ENCODE measurements at places on chromosomes 3 and 15.

DNA sequence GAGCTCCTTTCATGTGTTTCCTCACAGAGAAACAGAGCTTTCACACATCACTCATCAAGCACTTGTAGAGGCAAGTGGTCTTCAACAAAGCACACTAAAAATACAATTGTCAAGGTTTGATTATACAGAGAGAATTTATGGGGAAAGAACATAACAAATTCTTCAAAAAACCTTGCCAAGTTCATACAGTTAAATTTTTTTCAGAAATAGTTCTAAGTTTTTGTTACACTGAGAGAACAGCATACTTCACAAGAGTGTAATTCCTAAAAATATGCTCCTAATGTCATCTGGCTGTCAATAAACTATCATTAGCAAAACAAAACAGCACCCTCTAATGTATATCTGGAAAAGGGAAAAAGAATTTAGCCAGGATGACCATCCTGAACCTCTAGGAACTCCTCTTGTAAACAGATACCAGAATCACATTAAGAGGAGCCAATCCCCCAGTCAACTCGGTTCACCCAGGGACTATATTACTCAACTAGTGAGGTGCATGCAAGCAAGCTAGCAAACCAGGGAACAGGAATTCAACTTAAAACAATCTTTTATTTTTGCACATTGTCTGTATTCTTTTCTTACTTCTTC, 63.3 kb downstream of the RAD18 start:
- no peak overlapping the region for H3K4me3 ChIP-seq
- H3K27me3 ChIP-seq, result no peaks in the 10 kb centered on the region
- no peak for DNase-seq
- no peaks in the 10 kb centered on the region for H3K4me1 ChIP-seq
- H3K36me3 ChIP-seq, result no peaks in the 10 kb centered on the region

DNA sequence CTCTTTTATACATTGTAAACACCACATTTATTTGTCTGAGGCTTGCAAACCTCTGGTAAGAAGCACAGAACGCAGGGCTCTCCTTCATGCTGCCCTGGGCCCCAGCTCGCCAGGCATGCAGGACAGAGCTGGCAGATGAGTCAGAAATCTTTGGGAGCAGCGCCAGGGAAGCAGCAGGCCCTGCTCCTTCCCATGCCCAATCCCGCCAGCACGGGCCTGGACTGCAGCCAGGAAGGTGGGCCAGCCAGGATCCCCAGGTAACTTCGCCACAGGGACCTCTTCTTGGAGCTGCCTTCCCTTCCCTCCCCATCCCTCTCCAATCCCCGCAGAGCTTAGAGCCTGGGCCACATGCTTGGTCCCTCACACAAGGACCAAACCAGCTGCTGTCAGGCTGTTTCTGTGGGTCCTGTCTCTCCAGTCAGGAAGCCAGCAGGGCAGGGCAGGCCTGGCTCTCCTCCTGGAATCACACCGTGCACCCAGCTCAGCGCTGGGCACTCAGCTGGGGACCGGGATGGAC, 8.8 kb downstream of the STOML1 start:
- peaks cover 35% of the 10 kb centered on the region for H3K4me1 ChIP-seq
- H3K4me3 ChIP-seq, result no peak overlapping the region
- peak; percentile 70 for DNase-seq
- peak overlapping the region; percentile 95 for H3K27ac ChIP-seq
- H3K36me3 ChIP-seq, result no peaks in the 10 kb centered on the region

- H3K27ac ChIP-seq, result no peak overlapping the region
- DNase-seq, result peak; percentile 43
- no peaks in the 10 kb centered on the region for H3K36me3 ChIP-seq
Observed at GRCh38 chr15:77533578-77534430, 98.9 kb downstream of the LINGO1 start.

GRCh38 chr3:5429517-5429890, 242.0 kb downstream of the EDEM1 start:
- H3K4me3 ChIP-seq, result no peak overlapping the region
- no peak overlapping the region for H3K27ac ChIP-seq
- no peaks in the 10 kb centered on the region for H3K36me3 ChIP-seq

DNA sequence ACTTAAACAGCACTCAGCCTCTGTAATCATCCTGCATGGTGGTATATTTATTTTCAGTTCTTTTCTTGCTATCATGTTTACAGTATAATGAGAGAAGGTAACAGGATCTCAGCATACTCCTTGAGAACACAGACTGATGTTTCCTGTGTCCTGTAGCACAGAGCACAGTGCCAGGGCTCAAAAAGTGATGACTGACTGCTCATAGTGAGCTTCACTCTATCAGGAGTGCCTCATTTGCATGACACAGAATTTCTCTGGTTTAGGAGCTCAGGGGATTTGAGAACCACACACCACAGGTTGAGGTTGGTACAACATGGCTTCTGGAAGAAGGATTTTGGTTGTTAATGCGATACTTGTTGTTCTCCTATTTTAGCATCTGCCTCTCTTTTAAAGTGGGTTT, 68.5 kb upstream of the SLC2A2 start:
- H3K27me3 ChIP-seq, result no peaks in the 10 kb centered on the region
- H3K4me3 ChIP-seq, result no peak overlapping the region
- no peak overlapping the region for H3K27ac ChIP-seq
- peaks cover 16% of the 10 kb centered on the region for H3K4me1 ChIP-seq
- DNase-seq, result no peak

- peaks cover 23% of the 10 kb centered on the region for H3K4me1 ChIP-seq
- no peak overlapping the region for H3K4me3 ChIP-seq
- DNase-seq, result peak; percentile 33
- H3K27me3 ChIP-seq, result no peaks in the 10 kb centered on the region
- H3K36me3 ChIP-seq, result no peaks in the 10 kb centered on the region
- peak overlapping the region; percentile 58 for H3K27ac ChIP-seq
Observed at GRCh38 chr3:11477407-11477911, 166.3 kb downstream of the VGLL4 start.

GRCh38 chr3:9308298-9308990, 54.4 kb upstream of the THUMPD3 start:
- no peak overlapping the region for H3K4me3 ChIP-seq
- no peaks in the 10 kb centered on the region for H3K4me1 ChIP-seq
- no peak overlapping the region for H3K27ac ChIP-seq
- DNase-seq, result no peak
- no peaks in the 10 kb centered on the region for H3K36me3 ChIP-seq

- no peak for DNase-seq
- no peaks in the 10 kb centered on the region for H3K36me3 ChIP-seq
- no peaks in the 10 kb centered on the region for H3K4me1 ChIP-seq
- no peak overlapping the region for H3K27ac ChIP-seq
- H3K4me3 ChIP-seq, result no peak overlapping the region
Observed at GRCh38 chr3:7700977-7701376, 800.6 kb upstream of the LMCD1 start.

GRCh38 chr3:70880421-70880820, 568.0 kb upstream of the MDFIC2 start:
- no peaks in the 10 kb centered on the region for H3K27me3 ChIP-seq
- no peak overlapping the region for H3K27ac ChIP-seq
- no peak for DNase-seq
- H3K36me3 ChIP-seq, result no peaks in the 10 kb centered on the region

GRCh38 chr15:42578984-42579537, 3.7 kb downstream of the STARD9 start:
- no peak overlapping the region for H3K4me3 ChIP-seq
- H3K4me1 ChIP-seq, result peaks cover 4% of the 10 kb centered on the region
- H3K36me3 ChIP-seq, result no peaks in the 10 kb centered on the region
- no peak overlapping the region for H3K27ac ChIP-seq
- no peaks in the 10 kb centered on the region for H3K27me3 ChIP-seq

DNA sequence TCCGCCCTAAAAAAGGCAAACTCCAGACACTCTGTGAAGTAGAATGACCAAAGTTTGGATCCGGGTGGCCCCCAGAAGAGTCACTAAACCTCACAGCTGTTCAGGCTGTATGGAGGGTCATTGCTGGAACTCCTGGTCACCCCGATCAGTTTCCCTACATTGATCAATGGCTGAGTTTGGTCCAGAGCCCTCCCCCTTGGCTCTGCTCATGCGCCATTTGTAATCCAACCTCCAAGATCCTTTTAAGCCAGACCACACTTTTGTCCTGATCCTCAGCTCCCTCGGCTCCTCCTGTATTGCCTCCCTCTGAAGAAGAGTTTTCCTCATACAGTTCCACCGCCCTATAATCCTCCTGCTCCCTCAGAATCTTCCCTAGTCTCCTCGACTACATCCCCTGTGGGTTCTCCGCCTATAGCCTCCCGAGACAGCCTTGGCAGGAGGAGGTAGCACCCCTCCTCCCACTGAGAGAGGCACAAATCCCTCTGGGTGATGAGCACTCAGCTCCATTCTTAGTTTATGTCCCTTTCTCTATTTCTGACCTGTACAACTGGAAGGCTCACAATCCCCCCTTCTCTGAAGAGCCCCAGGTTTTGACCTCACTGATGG, 42.2 kb downstream of the ZBTB11 start:
- no peak overlapping the region for H3K4me3 ChIP-seq
- no peak for DNase-seq
- H3K27me3 ChIP-seq, result no peaks in the 10 kb centered on the region
- H3K4me1 ChIP-seq, result no peaks in the 10 kb centered on the region

DNA sequence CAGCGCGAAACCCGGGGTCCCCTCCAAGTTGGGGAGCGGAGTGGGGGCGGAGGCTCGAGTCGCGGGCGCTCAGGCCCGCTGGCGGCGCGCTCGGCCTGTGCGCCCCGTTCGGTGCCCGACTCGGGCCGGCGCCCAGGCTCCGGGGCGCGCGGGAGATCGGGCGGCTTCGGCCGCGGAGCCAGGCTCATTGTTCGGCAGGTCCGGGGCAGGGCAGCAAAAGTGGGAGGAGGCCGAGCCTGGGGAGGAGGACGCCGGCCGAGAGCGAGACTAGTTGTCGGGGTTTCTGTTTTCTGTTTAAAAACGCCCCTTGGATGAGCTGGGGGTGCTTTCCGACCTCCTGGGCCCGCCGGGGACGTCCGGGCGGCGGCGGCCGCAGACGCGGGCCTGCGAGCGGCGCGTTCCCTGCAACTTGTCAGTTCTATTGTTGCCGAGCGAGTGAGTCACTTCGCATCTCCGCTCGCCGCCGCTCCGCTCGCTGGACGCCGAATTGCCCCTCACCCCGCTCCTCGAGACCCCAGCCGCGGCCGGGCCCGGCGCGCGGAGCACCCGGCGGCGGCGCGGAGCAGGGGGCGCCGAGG, 676 bp downstream of the TCF12 start:
- peak overlapping the region; percentile 99 for H3K27ac ChIP-seq
- no peaks in the 10 kb centered on the region for H3K27me3 ChIP-seq
- peak; percentile 71 for DNase-seq
- no peaks in the 10 kb centered on the region for H3K36me3 ChIP-seq
- peaks cover 1% of the 10 kb centered on the region for H3K4me1 ChIP-seq

- H3K4me3 ChIP-seq, result peak overlapping the region; percentile 53
- H3K27ac ChIP-seq, result peak overlapping the region; percentile 95
- no peaks in the 10 kb centered on the region for H3K36me3 ChIP-seq
- no peaks in the 10 kb centered on the region for H3K27me3 ChIP-seq
- peaks cover 6% of the 10 kb centered on the region for H3K4me1 ChIP-seq
- peak; percentile 89 for DNase-seq
Observed at GRCh38 chr3:36907911-36908646, 36.8 kb downstream of the TRANK1 start.

DNA sequence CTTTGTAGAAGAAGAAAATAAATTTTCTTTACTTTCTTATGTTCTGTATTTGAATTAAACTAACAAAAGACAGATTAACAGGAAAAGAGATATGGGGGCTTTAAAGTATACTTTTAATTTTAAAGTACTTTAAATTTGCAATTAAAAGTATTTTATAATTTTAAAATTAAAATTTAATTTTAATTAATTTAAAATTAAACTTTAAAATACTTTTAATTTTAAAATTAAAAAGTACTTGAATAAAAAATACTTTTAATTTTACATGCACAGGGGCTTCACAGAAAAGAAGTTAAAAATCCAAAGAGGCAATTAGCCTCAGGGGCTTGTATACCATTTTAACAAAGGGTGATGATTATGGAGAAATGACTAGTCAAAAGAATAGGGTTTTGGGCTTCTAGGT, 420.5 kb upstream of the TGFBR2 start:
- no peak for DNase-seq
- H3K27me3 ChIP-seq, result no peaks in the 10 kb centered on the region
- no peak overlapping the region for H3K27ac ChIP-seq
- no peaks in the 10 kb centered on the region for H3K36me3 ChIP-seq
- no peaks in the 10 kb centered on the region for H3K4me1 ChIP-seq

- peaks cover 4% of the 10 kb centered on the region for H3K4me1 ChIP-seq
- no peaks in the 10 kb centered on the region for H3K27me3 ChIP-seq
- H3K36me3 ChIP-seq, result no peaks in the 10 kb centered on the region
- H3K27ac ChIP-seq, result no peak overlapping the region
- no peak overlapping the region for H3K4me3 ChIP-seq
Observed at GRCh38 chr3:14256561-14257342, 78.1 kb downstream of the LSM3 start.

GRCh38 chr3:141407047-141407446, 38.7 kb downstream of the ZBTB38 start:
- H3K27ac ChIP-seq, result no peak overlapping the region
- peaks cover 19% of the 10 kb centered on the region for H3K4me1 ChIP-seq
- H3K4me3 ChIP-seq, result no peak overlapping the region
- no peaks in the 10 kb centered on the region for H3K27me3 ChIP-seq
- DNase-seq, result peak; percentile 25

DNA sequence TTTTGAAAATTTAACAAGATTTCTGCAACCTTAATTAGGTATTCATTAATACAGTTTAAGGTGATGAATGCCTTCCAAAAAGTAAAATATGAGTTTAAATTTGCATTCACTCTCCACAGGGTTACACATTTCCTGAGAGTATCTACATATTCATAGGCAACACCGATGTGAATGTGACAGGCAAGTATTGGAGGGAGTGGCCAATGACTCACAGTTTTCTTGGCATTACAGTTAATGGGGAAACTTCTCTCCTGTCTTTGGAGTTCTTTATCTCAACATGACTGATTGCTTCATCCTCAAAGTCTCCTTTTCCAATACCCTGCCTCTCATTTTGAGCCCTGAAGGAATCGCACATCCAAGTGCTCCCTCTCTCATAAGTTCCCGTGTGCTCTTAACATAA, 181.9 kb upstream of the CHL1 start:
- H3K4me1 ChIP-seq, result no peaks in the 10 kb centered on the region
- H3K27ac ChIP-seq, result no peak overlapping the region
- DNase-seq, result no peak
- no peak overlapping the region for H3K4me3 ChIP-seq
- no peaks in the 10 kb centered on the region for H3K27me3 ChIP-seq

DNA sequence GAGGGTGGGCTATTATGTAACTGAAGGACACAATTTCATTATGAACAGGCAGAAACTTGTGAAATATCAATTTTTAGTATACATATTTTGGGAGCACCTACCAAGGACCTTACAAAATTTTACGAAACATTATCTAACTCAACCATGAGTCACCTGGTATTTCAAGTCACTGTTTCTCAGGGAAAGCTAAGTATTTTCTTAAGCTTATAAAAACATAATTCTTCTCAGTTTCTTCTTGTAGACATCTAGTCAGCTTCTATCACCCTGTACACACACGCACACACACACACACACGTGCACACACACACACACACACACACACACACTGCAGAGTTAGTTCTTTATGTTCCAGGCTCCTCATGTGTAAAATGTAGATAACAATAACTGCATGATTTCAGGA, 658.3 kb downstream of the TUSC7 start:
- H3K4me3 ChIP-seq, result no peak overlapping the region
- no peak overlapping the region for H3K27ac ChIP-seq
- no peaks in the 10 kb centered on the region for H3K27me3 ChIP-seq

All from lung (tissue), 17 donors.